GM23338 (cell line): ENCODE measurements at places on chromosomes 2 and 18.

DNA sequence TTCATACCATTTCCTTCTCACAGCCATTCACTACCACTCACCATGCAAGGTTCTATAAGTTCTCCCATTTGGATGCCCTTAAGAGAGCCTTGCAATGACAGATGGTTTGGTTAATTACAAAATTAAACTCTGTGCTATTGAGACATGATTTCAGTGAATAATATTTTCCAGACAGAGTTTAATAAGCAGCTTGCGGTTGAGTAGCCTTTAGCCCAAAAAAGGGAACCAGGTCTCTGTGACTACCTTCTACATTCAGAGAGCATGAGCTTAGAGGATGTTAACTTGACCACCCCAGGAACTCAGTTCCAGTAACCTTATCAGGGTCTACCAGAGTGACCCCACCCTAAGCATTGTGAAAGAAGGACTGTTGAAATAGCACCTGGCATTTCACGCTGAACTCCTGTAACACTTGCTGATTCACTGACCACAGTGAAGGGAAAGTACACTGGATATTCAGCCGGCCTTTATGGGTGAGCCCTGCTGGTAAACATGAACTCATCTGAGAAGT is 1173.1 kb upstream of the ZEB2 start:
- no peak for DNase-seq

DNA sequence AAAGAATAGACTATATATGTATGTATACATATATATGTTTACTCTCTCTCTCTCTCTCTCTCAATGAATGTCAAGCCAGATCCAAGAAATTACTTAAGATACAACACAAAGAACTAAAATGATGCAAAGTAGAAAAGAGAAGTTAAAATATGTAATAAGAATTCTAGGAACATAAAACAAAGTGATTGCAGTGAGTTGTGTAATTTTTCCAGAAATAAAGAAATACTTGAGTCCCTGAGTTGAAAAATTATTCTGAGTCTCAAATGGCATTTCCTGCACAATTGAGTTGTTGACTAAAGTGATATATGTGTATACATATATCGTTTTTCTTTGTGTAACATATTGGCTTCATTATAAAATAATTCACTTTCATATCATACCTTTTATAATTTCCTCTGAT is 262.4 kb downstream of the INSIG2 start:
- DNase-seq = no peak

DNA sequence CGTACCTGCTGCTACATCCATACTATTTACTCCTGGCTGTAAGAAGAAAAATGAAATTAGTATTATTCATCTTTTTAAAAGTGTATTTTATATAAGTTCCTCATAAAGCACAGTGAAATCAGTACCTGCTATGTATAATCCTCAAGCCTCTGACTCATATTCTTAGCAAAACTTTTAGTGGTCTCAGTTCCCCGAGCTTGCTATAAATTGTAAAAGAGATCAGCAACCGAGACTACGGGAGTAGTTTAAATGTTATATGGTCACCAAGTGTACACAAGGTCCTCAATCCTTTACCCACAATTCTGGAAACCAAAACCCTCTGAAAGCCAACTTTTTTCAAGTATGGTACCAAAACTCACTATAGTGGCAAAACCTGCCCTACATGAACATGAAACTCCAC is 24.2 kb downstream of the PRPF40A start:
- no peak for DNase-seq

GRCh38 chr2:71060871-71061270 is 7.6 kb upstream of the NAGK start:
- no peak for DNase-seq

DNA sequence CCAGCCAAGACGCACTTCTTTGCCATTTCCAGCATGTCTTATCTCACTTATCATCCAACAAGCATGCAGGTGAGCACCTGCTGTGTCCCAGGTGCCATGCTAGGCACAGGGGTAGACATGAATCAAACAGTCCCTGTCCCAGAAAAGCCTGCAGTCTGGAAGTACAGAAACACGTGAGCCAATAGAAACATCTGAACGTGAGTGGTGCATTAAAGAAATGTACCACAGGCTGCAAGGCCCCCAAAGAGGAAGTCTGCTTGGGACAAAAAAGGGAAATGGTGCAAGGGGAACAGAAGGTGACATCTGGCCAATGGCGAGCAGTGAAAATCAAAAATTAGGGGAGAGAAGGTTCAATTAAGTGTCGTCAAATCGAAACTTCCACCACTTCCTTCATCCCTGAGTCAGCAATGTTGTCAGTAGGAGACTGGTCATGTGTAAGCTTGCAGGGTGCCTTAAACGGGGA is 17.6 kb upstream of the TMEM247 start:
- no peak for DNase-seq

GRCh38 chr18:76613053-76613754 is 118.2 kb upstream of the ZNF516 start:
- DNase-seq = no peak
